ENCODE measurements at places on chromosomes 6 and 20. TPM values are rescaled to one million over a fixed set of nuclear protein-coding genes. Genes with fewer than 3 reads are reported as not detected.
A peak's percentile ranks its signal among the peaks of the same experiment; 100 is the strongest.

GRCh38 chr6:80336911-80337310 is 230.4 kb downstream of the BCKDHB start:
- H3K36me3 ChIP-seq, result no peaks in the 10 kb centered on the region
- no peaks in the 10 kb centered on the region for H3K4me1 ChIP-seq
- DNase-seq, result no peak
- no peaks in the 10 kb centered on the region for H3K27me3 ChIP-seq
- no peak overlapping the region for H3K27ac ChIP-seq

DNA sequence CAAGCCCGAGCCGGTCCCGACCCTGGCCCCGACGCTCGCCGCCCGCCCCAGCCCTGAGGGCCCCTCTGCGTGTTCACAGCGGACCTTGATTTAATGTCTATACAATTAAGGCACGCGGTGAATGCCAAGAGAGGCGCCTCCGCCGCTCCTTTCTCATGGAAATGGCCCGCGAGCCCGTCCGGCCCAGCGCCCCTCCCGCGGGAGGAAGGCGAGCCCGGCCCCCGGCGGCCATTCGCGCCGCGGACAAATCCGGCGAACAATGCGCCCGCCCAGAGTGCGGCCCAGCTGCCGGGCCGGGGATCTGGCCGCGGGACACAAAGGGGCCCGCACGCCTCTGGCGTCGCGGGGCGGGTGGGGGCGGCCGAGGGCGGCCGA is 37.5 kb downstream of the YTHDF1 start:
- H3K4me3 ChIP-seq, result no peak overlapping the region
- DNase-seq, result peak; percentile 28
- H3K36me3 ChIP-seq, result no peaks in the 10 kb centered on the region
- H3K27me3 ChIP-seq, result peaks cover 23% of the 10 kb centered on the region
- H3K4me1 ChIP-seq, result no peaks in the 10 kb centered on the region
- H3K27ac ChIP-seq, result no peak overlapping the region

- peak; percentile 51 for DNase-seq
- no peaks in the 10 kb centered on the region for H3K36me3 ChIP-seq
- H3K27me3 ChIP-seq, result no peaks in the 10 kb centered on the region
- H3K27ac ChIP-seq, result no peak overlapping the region
- H3K4me1 ChIP-seq, result no peaks in the 10 kb centered on the region
- no peak overlapping the region for H3K4me3 ChIP-seq
Observed at GRCh38 chr6:14622909-14623505, 505.4 kb downstream of the CD83 start.

The MOG gene
- not detected for total RNA-seq

The TRIM31 gene
- 0.22 TPM for total RNA-seq

The ATP9A gene
- total RNA-seq, result 40.2 TPM

DNA sequence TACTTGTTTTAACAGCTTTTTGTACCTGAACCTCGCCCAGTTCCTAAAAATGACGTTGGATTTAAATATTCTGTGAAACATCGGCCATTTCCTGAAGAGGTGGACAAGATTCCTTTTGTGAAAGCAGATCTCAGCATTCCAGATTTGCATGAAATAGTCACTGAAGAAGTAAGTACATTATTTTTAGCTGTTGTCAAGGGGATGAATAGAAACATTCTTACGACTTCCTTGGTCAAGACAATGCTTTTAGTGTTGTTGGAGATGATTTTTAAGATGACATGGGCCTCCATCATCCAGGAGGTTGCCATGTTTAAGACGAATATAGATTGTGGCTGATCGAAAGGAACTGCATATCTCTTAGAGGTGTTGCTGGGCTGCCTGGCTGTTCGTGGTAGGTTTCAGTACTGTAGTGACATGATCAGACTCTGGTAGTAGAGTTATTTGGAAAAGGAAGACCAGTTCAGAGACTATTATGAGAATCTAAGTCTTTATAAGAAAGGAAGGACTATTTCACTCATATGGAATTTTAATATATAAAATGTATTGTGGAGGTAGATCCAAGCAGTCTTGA is 29.9 kb upstream of the ADIG start:
- H3K27ac ChIP-seq, result no peak overlapping the region
- H3K4me3 ChIP-seq, result no peak overlapping the region
- H3K4me1 ChIP-seq, result no peaks in the 10 kb centered on the region
- peaks cover 30% of the 10 kb centered on the region for H3K36me3 ChIP-seq

DNA sequence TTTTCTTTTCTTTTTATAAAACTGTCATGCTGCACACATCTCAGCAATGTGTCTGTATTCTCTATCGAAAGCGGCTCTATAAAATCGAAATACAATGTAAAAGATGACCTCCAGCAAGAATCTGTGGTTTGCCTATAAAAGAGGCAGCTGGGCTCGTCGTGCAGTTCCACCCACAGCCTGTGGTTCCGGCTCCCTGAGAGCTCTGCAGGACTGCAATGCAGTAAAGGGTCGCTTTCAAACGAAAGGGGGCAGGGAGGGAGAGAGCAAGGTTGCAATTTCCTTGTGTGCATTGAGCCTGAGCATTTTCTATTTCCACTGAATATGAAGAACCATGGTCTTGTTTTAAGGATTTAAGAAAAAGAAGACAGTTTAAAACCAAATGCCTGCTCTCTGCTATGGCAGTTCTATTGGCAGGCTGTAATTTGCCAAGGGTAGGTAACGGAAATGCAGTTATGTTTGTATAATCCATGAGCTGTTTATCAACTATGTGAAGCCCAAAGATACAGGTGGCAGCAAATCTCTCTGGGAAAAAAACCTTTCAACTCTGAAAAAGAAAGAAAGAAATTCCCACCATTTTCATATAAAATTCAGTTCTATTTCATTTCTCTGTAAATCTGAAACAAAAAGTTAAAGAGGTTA is 236.5 kb downstream of the HACE1 start:
- no peak overlapping the region for H3K4me3 ChIP-seq
- no peaks in the 10 kb centered on the region for H3K27me3 ChIP-seq
- no peak overlapping the region for H3K27ac ChIP-seq
- no peaks in the 10 kb centered on the region for H3K4me1 ChIP-seq
- no peaks in the 10 kb centered on the region for H3K36me3 ChIP-seq

GRCh38 chr6:67887747-67888545 is 747.1 kb upstream of the ADGRB3 start:
- no peaks in the 10 kb centered on the region for H3K4me1 ChIP-seq
- no peaks in the 10 kb centered on the region for H3K27me3 ChIP-seq
- no peaks in the 10 kb centered on the region for H3K36me3 ChIP-seq
- no peak overlapping the region for H3K4me3 ChIP-seq
- DNase-seq, result no peak

The LRRC73 gene
- 1.5 TPM for total RNA-seq

DNA sequence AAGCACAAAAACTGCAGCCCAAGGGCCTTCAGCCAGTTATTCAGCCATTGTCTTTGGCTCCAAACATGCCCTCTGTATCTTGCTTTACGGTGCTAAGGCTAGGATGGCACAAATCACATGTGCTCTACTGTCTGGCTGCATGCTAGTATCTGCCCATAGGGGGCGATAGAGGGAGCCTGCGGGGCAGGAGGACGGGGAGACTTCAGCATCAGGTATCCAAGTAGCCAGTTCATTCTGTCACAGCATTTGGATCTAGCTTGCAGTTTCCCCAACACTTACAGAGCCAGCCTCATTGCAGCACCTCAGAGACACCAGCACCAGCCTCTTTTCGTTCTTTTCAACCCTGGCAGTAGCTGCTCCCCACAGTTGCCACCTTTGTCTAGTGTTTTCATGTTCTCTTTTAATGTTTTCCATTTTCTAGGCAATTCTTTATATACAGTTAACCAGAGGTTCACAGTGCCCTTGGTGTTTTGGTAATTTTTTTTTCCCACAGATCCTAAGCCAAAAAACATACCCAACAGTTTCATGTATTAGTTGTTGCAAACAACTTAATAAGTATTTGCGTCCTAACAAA is 705.9 kb downstream of the PTPRT start:
- H3K27ac ChIP-seq, result no peak overlapping the region
- no peaks in the 10 kb centered on the region for H3K36me3 ChIP-seq
- no peak overlapping the region for H3K4me3 ChIP-seq
- no peak for DNase-seq
- no peaks in the 10 kb centered on the region for H3K4me1 ChIP-seq

GRCh38 chr6:9086331-9086730 is 651.0 kb upstream of the SLC35B3 start:
- H3K27me3 ChIP-seq, result no peaks in the 10 kb centered on the region
- no peak overlapping the region for H3K4me3 ChIP-seq
- no peaks in the 10 kb centered on the region for H3K4me1 ChIP-seq
- H3K27ac ChIP-seq, result no peak overlapping the region

- DNase-seq, result no peak
- no peak overlapping the region for H3K4me3 ChIP-seq
- H3K27ac ChIP-seq, result no peak overlapping the region
- H3K27me3 ChIP-seq, result no peaks in the 10 kb centered on the region
- no peaks in the 10 kb centered on the region for H3K4me1 ChIP-seq
Observed at GRCh38 chr6:134249239-134249758, 68.6 kb downstream of the SGK1 start.

DNA sequence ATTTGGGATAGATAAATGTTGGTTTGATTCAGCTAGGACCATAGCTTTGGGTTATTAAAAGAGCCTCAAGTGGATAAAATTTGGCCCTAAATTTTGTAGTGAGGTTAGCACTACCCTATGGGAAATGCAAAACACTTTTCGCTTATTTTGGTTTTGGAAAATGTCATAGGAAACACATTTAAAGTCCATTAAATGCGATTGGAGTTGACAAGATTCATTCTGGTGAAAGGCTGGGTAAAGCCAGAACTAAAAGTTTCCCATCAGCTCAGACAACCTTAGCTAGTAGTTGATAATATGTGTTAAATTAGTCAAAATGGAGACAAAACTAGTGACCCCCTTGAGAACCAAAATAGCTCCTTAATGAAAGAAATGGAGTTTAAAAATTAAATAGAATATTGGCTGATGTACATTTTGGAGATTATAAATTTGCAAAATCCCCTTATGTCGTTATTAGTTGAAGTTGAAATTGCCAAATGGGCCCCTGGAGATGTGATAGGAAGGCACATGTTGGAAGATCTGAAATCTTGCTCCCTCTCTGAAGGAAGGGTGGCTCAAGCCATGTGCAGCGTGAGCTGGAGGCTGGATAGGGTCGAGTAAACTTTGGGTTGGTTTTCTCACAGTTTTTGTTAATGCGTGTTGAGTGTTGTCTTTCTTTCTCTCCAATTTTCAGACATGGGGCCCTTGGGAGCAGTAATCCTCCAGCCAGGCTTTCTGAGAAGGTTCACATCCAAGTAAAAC is 72.8 kb downstream of the CD83 start:
- H3K4me1 ChIP-seq, result no peaks in the 10 kb centered on the region
- no peaks in the 10 kb centered on the region for H3K27me3 ChIP-seq
- no peaks in the 10 kb centered on the region for H3K36me3 ChIP-seq
- no peak overlapping the region for H3K27ac ChIP-seq
- H3K4me3 ChIP-seq, result no peak overlapping the region

- peaks cover 34% of the 10 kb centered on the region for H3K36me3 ChIP-seq
- no peak overlapping the region for H3K4me3 ChIP-seq
- no peaks in the 10 kb centered on the region for H3K4me1 ChIP-seq
Observed at GRCh38 chr20:62336329-62336728, 30.8 kb downstream of the LAMA5 start.

DNA sequence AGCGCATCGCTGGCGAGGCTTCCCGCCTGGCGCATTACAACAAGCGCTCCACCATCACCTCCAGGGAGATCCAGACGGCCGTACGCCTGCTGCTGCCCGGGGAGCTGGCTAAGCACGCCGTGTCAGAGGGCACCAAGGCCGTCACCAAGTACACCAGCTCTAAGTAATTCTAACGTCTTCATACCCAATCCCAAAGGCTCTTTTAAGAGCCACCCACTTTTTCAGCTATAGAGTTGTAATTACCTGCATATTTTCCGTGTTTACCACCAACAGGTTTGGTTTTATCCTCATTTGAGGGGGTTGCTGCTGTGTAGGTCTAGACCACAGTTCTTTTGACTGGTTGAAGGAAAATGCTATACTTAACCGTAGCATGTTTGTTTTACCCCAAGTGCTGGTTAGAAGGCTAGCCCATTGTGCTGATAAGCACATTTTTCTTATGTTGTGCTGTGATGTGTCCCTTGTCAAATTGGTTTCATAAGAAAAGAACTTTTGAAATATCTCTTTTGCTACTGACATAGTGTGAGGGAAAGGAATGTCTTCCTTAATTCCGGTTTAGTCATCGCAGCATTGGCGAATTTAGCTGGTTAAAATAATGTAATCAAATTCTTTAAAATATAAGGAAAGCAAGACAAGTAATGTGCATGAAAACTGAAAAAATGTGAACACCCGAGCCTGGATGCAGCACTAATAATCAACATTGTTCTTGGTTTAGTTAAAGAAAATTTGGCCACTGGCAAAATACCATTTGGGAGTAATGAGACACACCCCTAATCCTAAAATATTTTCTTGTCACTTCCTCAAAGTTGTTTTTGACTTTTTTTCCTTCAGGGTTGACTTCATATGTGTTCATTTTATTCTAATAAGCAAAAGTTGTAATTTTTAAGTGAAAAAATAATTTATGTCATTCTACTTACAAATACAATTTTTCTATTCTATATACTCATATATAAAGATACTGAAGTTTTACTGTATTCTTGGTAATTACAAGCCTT is 112.8 kb downstream of the HFE start:
- no peak for DNase-seq
- no peaks in the 10 kb centered on the region for H3K27me3 ChIP-seq
- peak overlapping the region; percentile 72 for H3K4me3 ChIP-seq
- no peaks in the 10 kb centered on the region for H3K36me3 ChIP-seq
- peaks cover 10% of the 10 kb centered on the region for H3K4me1 ChIP-seq

DNA sequence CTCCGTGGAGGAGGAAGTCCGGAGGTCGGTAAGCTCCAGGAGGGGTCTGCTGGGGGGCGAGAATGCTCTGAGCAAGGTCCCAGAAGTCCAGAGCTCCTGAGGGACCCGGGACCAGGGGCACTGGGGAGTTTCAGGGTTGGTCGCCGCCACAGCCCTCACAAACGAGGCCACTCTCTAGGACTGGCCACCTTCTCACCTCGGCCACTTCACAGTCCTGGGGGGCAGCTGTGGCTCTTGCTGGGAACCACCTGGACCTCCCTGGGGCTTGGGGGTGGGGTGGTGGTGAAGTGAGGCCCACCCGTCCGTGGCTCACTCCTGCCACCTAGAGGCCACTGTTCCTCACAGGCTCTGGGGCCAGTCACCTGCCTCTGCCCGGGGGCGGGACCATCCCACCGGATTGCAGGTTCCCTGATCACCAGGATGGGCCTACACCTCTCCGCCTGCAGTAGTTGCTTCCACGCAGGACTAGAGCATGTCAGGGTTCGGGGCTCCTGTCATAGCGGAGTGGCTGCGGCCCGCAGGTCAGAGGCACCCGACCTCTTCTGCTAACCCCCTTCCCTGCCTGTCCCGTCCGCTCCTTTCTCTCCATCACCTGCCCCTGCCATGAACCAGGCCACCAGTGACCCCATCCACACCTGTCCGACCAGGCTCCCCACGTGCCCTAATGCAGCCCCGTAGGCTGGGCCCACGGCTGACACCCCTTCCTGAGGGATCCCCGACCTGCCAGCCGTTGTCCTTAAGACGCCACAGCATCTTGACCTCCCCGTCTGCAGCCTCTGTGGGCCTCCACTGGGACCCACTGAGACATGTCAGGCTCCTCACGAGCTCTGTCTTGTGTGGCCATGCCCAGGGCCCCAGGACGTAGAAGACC is 5.1 kb upstream of the TCEA2 start:
- no peaks in the 10 kb centered on the region for H3K36me3 ChIP-seq
- no peaks in the 10 kb centered on the region for H3K4me1 ChIP-seq
- H3K27me3 ChIP-seq, result no peaks in the 10 kb centered on the region
- H3K4me3 ChIP-seq, result no peak overlapping the region
- peak overlapping the region; percentile 68 for H3K27ac ChIP-seq
- DNase-seq, result peak; percentile 82

The TPBG gene
- total RNA-seq, result 30.8 TPM
